CD4-positive, CD25-positive, alpha-beta regulatory T cell (primary cell): ENCODE measurements at places on chromosomes 11 and 22.

DNA sequence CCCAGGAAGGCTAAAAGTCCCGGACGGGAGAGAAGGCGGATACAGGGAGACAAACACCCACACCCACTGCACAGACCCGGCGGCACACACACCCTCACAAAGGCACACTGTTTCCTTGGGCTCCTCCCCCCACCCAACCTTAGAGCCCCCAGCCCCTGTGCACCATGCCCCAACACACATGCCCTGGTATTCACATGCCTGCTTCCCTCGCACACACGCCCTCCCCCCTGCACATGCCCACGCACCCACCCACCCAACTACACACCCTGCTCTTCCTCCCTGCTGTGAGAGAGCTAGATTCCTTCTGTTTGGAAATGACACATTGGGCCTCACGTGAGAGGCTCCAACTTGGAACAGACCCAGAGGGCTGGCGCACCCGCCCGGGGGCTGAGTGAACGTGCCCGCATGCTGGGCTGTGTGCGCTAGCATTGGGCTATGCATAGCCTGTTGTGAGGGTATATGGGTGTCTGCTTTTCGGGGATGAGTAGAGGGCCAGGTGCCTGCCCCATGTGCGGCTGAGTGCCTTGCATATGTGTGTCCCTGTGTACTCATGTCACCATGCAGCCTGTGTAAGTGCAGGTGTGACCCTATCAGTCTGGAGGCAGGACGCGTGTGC is 518 bp upstream of the CHRM1 start:
- peaks cover 21% of the 10 kb centered on the region for H3K4me1 ChIP-seq
- H3K36me3 ChIP-seq: no peaks in the 10 kb centered on the region
- no peak overlapping the region for H3K27ac ChIP-seq
- DNase-seq: no peak
- H3K27me3 ChIP-seq: peaks cover 2% of the 10 kb centered on the region

DNA sequence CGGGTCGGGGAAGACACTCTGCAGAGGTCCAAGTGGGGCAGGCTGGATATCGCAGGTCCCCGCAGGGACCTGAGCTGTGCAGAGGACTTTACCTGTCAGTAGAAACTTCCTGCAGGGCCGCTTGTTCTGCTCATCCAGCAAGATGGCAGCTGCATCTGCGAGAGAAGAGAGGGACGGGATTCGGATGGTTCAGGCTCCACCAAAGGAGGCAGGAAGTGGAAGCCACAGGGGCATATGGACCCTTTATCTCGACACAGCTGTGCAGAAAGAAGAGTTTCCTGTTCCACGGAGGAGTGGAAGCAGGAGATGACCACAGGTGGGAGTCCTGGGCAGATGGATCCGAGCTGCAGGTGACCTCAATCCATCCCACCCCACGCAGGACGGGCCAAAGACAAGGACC is 22.5 kb downstream of the CABP7 start:
- H3K4me3 ChIP-seq: no peak overlapping the region
- no peak for DNase-seq
- H3K27me3 ChIP-seq: no peaks in the 10 kb centered on the region

DNA sequence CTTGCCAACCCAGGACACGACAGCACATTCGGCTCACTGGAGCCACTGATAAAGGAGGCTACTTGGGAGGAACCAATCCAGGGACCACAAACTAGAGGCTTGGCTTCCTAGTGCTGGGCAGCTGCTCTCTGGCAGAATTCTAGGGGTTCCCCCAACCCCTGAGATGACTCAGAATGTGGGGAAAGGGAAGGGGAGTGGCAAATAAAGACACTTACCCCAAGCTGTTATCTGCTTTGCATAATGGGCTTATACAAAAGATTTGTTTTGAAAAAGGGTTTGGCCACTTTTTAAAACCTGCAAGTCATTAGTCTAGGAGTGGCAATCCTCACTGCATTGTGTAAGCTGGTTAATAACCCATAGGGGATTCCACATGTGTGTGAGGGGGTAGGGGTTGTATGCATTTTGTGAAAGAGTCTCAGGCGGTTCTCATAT is 64.1 kb upstream of the LMO1 start:
- no peak overlapping the region for H3K4me3 ChIP-seq
- H3K27ac ChIP-seq: no peak overlapping the region
- no peaks in the 10 kb centered on the region for H3K36me3 ChIP-seq

DNA sequence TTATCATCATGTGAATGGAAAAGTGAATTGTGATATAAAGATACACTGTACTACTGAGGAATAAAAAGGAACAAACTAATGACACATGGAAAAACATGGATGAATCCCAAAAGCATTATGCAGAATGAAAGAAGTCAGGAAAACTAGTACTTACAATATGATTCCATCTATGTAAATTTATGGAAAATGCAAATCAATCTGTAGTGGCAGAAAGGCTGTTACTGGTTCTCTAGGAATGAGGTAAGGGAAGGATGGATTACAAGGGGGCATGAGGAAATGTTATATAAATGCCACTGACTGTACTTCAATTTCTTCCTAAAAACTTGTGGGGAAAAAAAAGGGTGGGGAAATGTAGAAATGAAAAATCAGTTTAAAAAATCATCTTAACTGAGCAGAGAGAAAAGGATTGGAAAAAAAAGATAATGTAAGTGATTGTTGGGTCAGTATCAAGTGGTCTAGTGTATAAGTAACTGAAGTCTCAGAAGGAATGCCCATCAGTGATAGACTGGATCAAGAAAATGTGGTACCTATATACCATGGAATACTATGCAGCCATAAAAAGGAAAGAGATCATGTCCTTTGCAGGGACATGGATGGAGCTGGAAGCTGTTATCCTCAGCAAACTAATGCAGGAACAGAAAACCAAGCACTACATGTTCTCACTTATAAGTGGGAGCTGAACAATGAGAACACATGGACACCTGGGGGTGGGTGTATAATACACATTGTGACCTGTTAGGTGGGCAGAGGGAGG is 48.8 kb downstream of the USP35 start:
- H3K27me3 ChIP-seq: no peaks in the 10 kb centered on the region
- no peak overlapping the region for H3K4me3 ChIP-seq
- H3K4me1 ChIP-seq: no peaks in the 10 kb centered on the region
- no peak for DNase-seq
- no peak overlapping the region for H3K27ac ChIP-seq

DNA sequence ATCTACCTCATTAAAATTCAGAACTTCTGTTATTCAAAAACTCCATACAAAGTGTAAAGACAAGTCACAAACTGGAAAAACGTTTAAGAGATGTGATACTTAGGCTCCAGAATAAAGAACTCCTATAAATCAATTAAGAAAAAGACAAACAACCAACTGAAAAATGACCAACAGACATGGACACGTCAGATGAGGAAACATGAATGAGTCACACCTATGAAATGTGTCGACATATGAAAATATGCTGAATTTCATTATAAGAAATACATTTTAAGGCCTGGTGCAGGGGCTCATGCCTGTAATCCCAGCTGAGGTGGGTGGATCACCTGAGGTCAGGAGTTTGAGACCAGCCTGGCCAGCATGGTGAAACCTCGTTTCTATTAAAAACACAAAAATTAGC is 78.7 kb downstream of the ENTHD1 start:
- H3K27ac ChIP-seq: no peak overlapping the region
- no peaks in the 10 kb centered on the region for H3K27me3 ChIP-seq
- no peak overlapping the region for H3K4me3 ChIP-seq
- no peaks in the 10 kb centered on the region for H3K36me3 ChIP-seq
- DNase-seq: no peak
- no peaks in the 10 kb centered on the region for H3K4me1 ChIP-seq
